Activated CD4-positive, alpha-beta T cell treated with anti-CD3 and anti-CD28 coated beads, Interleukin-2, amount 50 U/mL, for 1 hour (primary cell): ENCODE measurements at places on chromosomes 11 and 22.

GRCh38 chr11:120657306-120658070 lies 145.9 kb downstream of the GRIK4 start:
- no peak for DNase-seq

DNA sequence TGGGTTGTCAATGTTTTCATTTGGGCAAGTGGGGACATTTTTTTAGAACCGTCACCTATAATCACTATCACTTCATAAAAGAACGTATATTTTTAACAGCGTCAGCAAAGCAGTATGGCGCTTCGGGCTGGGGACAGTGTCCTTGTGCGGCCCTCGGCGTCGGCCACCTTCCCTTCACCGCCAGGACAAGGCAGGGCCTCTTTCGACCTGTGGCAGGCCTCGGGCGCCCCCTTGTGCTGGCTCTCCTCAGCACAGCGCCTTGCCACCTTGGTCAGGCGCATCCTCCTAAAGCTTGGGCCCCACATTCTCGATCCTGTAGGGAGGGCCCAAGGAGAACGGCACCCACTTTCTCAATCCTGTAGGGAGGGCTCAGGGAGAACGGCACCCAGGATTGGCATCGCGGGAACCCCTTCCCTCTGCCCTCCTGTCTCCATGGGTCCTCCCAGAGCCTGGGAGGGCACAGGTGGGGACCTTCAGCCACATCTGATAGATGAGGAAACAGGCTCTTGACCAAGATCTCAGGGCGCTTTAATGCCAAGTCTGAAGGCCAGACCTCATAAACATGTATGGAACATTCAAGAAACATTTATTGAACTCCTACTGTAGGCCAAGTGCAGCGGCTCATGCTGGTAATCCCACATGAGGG lies 11.5 kb upstream of the FADD start:
- DNase-seq: peak; percentile 51

GRCh38 chr11:40273192-40273732 lies 1186.2 kb downstream of the LRRC4C start:
- DNase-seq: no peak

DNA sequence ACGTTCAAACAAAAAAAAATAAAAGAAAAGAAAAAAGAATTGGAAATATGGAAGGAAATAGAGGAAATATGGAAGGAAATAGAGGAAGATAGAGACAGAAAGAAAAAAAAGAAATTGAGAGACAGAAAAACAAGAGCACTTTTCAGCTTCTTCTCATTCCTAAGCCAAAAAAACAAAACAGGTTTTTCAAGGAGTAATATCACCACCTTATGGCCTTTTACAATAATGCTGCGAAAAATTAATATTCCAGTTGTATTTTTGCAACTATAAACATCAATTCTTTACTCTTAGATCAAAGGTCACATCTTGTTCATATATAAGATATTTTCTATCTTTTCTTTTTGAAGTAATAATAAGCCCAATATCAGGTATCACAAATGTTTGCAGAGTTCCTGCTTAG lies 328.3 kb downstream of the FAT3 start:
- no peak for DNase-seq

GRCh38 chr22:25782831-25783230 lies 40.8 kb downstream of the MYO18B start:
- DNase-seq: no peak

- DNase-seq: no peak
Measured at GRCh38 chr11:45615182-45615792, 50.1 kb downstream of the CHST1 start.

DNA sequence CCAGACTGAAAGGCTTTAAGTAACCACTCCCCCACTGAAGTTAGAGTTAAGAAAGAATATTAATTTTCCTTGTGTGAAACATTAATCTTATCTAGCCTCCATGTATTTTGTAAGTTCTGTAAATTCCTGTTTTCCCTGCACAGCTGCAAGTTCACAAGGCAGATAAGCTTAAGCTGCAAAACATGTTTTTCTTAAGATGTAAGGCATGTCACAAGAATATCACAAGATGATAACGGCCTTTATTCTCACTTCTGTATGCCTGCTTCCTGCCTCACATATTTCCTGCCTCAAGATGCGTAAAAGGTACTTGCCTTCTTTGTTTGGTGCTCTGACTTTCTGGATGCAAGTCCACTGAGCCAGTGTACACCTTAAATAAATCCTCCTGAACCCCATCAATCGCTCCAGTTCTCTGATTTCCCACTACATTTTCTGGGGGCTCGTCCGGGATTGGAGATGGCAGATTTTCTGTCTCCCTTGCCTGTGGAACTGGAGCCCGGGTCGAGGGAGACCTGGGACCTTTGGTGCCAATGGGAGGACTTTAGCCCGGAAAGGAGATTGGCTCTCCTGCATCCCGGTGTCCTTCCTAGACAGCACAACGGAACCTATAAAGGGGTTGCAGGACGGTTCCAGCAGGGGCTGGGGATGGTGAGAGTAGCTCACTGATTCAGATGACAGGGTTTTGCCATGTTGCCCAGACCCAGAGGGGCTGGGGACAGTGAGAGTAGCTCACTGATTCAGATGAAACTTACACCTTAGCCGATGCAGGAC lies 30.2 kb downstream of the PPARA start:
- DNase-seq: no peak

- DNase-seq: no peak
Measured at GRCh38 chr11:126500981-126501380, 145.5 kb downstream of the ST3GAL4 start.

DNA sequence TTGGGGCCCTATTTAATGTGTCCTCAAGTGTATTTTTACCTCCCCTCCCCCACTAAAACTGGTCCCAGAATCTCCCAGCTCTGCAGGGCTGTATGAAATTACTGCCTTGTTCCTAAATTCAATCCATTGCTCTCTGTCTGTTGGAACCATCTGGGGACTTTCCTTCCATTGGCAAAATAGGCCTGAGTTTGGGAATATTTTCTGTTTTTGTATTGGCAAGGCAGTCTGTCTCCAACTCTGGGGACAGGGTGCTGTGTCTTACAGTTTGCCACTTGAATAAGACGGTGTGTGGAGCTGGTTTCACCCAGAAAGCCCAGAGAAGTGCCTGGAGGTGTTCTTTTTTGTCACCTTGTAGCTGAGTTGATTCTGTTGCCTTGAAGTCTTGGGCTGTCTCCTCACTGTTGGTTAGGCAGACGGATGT lies 1.3 kb downstream of the PACS1 start:
- peak; percentile 22 for DNase-seq

DNA sequence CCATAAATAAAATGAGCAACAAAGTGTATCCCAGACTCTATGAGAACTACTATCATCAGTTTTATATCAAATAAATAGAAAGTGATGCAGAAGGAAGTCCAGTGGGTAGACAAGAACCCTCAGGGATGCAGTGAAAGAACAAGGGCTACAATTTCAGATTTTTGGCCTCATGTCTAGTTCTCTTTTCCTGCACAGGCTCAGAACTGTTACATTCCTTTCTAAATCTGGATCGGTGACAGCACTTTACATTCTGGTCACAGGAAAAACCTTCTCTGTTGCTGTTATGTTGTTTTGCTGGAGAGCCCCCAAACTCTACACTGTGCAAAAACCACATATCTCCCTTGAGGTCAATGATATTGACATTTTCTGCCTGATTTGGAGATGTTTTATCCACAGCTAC lies 108.8 kb upstream of the ANO5 start:
- DNase-seq: no peak

DNA sequence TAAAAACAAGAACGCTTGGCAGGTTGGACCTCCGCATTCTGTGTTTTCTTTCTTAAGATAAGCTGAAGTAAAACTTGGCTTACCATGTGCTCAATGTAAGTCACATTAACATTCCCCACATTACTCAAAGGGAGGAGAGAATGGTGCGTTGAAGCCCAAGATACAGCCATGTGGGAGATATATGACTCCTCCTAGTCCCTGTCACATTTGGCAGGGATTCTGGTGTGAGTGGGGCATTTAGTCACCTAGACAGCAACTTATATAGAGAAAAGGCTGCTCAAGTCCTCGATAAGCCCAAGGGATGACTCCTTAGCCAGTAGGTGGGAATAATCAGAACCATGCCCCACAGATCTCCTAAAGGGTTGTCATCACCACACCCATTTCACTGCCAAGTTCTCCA lies 4.6 kb downstream of the PRSS23 start:
- DNase-seq: no peak

DNA sequence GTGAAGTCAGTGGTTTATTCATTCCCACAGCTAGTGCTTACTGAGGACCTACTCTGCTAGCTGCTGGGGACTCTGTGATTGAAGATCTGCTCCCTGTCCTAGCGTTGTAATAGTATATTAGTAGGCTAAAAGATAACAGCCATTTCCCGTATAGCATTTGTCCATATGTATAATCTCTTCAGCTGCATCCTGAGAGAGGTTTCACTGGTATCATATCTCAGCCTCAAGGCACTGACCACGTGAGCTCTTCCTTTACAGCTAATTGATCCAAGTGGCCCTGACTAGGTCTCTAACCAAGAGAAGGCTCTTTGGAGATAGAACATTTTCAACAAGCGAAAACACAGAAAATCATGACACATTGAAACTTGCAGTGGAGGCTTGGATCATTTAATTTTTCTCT lies 110.2 kb downstream of the APIP start:
- DNase-seq: no peak

- no peak for DNase-seq
Measured at GRCh38 chr22:42984397-42984796, 30.6 kb downstream of the PACSIN2 start.

GRCh38 chr11:31714840-31715239 lies 96.3 kb downstream of the PAX6 start:
- no peak for DNase-seq

- DNase-seq: no peak
Measured at GRCh38 chr22:49462795-49463194, 364.9 kb downstream of the BRD1 start.

GRCh38 chr11:70207531-70208131 lies 4.5 kb downstream of the FADD start:
- DNase-seq: no peak

- DNase-seq: no peak
Measured at GRCh38 chr11:72838691-72839305, 24.6 kb downstream of the ATG16L2 start.

DNA sequence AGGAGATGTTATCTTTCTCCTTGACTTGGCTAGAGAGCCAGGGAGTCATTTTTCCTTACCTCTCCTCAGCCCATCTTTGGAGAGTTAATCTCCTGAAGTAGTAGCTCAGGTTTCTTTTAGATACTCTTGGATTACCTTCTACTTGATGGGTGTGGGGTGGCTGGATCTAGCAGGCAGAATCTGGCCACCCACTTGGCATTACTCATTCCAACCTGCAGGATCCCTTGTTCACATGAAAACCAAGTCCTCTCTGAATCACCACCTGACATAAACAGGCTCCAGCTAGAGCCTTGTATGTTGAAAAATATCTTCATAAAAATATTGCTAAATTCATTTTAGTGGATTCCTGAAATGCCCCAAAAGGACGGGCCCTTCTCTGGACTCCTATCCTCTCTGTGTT lies 250.6 kb upstream of the PLET1 start:
- DNase-seq: no peak

DNA sequence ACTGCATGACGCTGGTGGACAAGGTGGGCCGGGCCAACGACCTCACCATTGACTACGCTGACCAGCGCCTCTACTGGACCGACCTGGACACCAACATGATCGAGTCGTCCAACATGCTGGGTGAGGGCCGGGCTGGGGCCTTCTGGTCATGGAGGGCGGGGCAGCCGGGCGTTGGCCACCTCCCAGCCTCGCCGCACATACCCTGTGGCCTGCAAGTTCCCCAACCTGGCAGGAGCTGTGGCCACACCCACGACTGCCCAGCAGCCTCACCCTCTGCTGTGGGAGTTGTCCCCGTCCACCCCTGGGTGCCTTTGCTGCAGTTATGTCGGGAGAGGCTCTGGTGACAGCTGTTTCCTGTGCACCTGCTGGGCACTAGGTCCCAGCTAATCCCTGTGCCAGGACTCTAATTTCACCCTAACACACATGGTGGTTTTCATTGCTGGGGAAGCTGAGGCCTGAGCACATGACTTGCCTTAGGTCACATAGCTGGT lies 49.0 kb upstream of the PPP6R3 start:
- DNase-seq: no peak

DNA sequence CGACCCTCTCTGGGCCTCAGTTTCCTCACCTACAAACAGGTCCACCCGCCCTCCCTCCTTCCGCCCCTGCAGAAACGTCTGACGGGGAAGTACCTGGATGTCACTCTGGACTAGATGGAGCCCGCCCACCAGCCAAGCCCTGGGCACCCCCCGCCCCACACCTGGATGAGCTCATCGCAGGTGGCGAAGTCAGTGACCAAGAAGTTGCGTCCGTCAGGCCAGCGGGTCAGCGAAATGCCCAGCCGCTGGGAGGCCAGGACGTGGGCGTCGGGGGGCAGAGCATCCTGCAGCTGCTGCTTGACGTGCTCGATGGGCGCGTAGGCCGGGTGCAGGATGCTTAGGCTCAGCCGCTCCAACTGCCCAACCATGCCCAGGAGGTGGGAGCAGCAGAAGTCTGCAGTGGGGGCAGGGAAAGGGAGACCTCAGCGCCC lies 897 bp downstream of the PNPLA5 start:
- DNase-seq: no peak

DNA sequence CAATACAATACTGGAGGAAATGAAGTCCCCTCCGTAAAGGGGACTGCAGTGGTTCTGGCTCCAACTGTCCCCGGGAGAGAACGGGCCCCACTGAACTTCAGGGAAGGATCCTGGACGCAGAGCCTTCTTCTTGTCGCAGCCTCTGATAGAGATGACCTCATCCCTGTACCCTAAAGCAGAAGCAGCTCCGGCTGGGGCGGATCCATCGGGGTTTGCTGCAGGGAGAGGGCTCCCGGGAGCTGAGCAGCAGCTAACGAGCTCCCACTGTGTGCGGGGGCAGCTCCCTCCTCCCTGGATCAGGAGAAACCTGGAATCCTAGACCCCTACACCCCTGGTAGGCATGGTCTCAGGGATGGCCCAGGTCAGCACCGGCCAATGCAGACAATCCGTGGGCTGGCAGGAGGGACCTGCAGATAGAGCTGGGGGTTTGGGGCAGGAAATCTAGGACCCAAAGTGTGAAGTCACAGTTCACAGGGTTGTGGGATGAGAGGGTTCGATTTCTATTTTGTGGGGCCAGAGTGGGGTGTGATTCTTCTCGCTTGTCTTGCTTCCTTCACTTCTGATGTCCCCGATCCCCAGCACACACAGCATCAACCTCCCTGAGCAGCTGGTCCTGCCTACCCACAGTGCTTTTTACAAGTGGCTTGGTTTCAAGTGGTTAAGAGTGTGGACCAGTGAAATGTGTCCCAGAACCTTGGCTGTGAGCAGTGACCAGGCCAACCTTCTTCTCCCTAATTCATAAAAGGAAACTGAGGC lies 12.9 kb downstream of the KIAA0930 start:
- no peak for DNase-seq

DNA sequence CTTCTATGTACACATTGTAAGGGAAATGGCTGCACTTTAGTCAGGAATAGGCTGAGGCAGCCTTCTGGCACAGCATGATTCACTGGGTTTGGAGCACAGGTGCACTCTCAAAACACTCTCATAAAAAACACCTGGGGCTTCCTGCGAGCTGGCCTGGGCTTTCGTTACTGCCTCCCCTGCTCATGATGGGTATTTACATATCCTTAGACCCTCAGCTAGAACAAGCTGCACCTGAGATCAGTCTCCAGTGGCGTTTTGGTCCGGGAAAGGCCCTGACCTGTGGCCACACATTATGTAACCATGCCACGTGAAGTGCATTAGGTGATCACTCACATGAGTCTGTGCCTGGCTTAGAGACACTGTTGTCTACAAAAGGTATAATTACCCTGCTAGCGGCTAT lies 321.7 kb downstream of the TMEM135 start:
- no peak for DNase-seq

- no peak for DNase-seq
Measured at GRCh38 chr11:77656362-77656761, 18.8 kb upstream of the CLNS1A start.
